ENCODE measurements at places on chromosomes 5 and 9. TPM values are rescaled to one million over a fixed set of nuclear protein-coding genes. Genes with fewer than 3 reads are reported as not detected.

Gene GLRA1
- total RNA-seq = not detected

Gene PHYHD1
- not detected for total RNA-seq

Gene IL3
- not detected for total RNA-seq

Gene PCDHA4
- total RNA-seq = 2.0 TPM

Gene GABRB2
- not detected for total RNA-seq

Gene MEGF10
- not detected for total RNA-seq
